Naive thymus-derived CD8-positive, alpha-beta T cell (primary cell): ENCODE measurements at places on chromosomes 2 and 18. TPM values are rescaled to one million over a fixed set of nuclear protein-coding genes. Genes with fewer than 3 reads are reported as not detected.

DNA sequence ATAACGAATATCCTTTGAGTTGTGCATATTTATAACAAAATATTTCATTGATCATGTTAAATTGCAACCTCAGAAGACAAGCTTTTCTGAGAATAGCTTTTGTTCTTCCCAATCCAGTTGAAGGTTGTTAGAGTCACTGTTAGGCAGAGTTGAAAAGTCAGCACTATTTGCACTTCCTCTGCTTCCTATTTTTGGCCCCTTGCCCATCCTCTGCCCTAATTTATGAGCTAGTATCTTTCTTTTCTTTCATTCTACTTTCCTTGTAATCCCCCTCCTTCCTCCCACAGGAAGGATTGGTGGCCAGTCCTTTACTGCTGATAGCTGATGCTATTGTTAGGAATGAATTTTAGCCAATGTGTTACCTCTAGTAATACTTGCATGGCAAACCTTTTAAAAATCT, 4.9 kb downstream of the RALB start:
- DNase-seq: no peak

DNA sequence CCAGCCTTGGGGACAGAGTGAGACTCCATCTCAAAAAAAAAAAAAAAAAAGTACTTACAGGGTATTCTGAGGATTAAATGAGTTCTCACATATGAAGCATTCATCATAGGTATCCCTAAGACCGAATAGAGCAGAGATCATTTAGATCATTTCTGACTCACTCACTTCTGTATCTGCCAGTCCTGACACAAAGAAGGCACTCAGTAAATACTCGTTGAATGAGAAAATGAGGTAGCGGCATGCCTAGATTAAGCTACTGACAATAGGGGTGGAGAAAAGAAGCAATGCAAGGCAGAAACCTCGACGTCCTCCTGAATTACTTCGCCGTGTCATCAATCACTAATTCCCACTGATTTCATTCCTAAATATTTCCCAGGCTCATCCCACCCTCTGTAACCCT, 103.8 kb downstream of the GREB1L start:
- DNase-seq: no peak

DNA sequence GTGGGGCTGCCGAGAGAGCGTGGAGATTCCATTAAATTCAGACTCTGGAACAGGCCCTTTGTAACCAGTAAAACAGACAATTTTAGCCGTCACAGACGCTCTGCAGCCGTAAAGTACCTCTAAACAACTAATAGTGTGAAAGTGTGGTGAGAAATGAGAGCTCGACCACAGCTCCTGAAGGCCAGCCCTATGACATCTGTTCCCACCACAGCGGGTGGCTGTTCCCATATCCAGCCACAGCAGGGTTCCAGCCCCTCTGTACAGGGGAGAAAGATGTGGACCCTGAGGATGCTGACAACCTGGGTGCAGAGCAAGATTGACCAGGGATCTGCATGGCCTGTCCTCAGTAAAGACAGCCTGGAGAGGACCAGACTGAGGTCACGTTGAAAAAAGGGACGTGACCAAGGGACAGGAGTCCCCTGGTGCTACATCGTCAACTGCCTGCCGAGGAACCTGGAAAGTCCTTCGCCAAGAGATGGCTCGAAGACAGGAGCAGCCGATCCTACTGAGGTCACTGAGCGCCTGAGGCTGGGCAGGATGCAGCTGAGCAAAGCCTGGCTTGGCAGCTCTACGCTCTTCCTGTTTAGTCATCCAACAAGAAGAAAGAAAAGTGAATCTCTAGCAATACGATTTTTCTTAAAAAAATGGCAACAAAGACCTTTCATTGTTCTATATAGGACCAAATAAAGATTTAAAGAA, 831.7 kb downstream of the RNF144A start:
- DNase-seq: no peak

DNA sequence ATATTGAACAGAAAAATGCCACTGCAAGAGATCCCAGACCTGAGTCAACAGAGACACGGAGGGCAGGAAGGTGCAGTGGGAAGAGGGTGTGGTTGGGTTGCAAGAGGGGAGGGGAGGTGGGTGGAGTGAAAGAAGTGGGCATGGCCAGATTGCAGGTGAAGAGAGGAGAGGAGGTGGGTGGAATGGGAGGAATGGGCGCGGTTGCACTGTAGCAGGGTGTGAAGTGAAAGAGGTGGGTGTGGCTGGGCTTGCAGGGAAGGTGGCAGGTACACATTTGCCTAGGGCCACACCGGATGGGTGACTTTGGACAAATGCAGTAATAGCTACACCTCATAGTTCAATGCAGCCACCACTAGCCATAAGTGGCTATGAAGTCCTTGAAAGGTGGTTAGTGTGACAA, 71.1 kb downstream of the DOCK10 start:
- DNase-seq: no peak

DNA sequence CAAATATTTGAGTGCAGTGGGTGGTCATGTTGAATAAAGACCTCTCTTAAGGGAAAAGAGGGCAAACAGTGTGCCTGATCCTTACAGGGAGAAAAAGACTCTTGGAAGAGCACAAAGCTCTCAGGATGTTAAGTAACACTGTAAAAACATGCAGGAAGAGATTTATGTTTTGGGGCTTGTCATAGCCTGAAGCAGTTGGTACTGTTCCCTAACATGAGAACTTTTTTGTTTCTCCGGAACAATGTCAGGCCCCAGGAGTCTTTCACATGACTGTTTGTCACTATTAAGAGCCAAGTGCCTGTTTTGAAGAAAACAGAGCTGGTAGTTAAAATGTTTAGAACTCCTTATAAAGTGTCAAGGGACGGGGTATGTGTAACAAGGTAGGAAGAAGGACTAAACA, 83.7 kb upstream of the B3GNT2 start:
- DNase-seq: no peak

GRCh38 chr2:113876503-113877387, 13.1 kb upstream of the ACTR3 start:
- DNase-seq: peak; percentile 88

DNA sequence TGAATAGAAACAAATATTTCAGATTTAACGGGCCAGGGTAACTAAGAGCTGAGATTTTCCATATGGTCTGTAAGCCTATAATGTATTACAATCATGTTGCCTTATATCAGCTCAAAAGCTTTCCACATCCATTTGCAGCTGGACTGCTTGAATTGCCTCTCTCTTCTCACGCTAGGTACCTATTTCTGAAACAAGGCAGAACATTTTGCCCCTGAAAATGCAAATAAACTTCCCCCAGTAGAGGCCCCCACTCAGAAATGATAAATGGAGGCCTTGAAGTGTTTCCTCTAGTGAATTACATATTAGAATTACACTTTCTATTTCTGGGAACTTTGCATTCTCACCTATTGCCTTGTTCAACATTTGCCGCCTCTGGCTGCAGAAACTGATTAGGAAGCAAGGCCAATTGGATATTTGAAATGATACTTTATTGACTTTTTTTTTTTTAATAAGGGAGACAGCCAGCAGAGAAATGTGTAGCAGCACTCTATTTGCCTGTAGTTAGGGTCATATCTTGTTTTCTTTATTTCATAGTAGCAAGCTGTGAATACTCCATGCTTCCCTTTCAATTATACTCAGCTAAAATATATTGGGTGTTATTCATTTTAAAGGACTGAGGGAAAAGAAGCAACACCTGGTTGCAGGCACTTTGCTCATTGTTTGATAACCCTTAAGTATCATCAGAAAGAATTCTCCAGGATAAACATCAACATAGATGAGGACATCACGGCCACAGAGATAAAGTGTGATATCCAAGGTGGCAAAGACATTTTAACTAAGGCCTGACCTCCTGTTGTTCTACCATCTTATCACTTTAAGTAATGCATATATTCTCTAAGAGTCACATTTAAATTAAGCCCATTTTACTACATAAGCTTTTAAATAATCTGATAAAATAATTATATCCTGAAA, 505.5 kb downstream of the LRRTM4 start:
- no peak for DNase-seq

DNA sequence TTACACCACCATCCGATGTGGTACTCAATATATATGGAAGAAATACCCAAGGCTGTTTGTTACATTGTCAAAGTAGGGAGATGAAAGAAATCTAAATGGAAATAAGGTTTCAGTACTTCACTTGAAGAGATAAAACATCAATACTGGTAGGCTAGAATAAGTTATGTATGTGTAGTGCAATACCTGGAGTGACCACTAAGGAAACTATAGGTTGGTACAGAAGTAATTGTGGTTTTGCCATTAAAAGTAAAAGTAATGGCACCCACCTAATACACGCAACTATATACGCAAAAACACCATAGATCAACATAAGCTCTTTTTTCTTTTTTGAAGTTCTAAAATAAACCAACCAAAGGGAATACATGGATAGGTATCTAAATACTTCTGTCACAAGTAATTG, 143.2 kb upstream of the KYNU start:
- DNase-seq: no peak

DNA sequence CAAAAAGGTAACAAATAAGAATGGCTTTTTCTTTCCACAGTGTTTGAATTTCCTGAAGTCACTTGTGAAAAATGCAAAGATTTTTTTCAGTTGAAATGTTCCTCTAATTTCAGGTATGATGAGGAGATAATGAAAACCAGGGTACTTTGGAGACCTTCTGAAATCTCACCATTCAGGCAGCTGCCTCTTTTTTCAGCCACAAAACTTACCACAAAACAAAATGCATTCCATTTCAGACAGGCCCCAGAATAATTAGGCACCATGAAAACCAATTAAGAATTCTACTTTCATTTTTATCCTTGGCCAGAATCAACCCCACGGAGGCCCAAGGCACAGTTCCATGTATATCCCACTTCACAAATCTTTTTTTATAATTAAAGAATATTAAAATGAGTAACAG, 880.3 kb upstream of the ACVR2A start:
- DNase-seq: no peak

DNA sequence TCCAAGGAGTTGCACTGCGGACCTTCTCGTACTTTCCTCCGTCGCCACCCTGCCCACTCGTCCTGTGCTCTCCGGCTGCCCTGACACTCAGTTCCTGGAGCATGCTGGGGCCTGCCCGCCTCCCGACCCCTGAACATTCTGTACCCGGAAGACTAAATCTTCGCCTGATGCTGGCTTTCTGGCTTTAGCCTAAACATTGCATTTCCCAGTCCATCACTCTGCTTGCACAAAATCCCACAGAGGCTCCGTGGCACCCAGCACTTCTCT, 550 bp upstream of the SFXN5 start:
- no peak for DNase-seq

The CSRNP3 gene
- not detected for total RNA-seq

DNA sequence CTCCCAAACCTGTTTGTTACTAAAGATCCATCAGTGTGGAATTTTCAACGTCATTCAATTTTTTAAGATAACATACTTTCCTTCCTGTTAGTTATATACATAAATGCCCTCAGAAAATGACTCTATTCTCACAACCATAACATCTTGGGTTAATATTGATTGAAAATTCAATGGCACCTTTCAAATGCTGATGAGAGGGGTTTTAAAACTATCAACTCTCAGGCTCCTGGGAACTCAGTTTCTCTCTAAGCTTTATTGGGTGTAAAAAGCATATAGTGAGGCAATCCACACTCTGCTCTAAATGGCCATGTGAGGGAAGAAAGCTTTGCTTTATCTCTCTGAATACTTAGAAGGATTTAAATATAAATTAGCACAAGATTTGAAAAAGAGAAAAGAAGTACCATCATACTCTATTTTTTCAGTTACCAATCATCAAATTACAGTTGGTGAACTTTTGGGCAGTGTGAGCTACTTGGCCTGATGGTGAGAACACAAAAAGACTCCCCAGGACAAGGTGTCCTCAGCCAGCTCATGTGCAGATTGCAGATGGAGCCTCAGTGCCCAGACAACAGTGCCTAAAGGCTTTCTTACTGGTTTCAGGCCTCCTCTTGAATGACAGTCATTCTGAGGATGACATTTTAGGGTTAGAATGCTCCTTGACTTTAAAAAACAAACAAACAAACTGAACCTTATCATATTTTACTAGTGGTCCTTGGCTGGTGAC, 24.6 kb upstream of the CERS6 start:
- no peak for DNase-seq
